ENCODE measurements at places on chromosomes 1 and 21. TPM values are rescaled to one million over a fixed set of nuclear protein-coding genes. Genes with fewer than 3 reads are reported as not detected.

DNA sequence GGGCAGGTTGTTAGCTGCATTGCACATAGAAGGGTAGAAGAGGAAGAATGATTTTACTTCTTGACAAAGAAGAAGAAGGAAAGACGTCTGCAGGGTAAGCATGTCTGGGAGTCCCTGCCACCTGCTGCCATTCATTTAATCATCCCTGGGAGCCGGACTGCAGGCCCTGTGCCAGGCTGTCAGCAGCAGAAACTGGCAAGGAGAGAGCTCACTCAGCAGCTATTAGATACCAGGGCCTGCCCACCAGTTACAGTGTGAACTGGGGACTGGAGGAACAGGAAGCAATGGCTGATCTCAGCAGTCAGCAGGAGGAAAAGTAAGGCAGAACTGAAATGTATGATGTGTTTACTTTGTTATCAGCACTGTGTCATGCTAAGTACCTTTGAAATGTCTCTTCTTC, 75.7 kb upstream of the C1orf87 start:
- DNase-seq = peak; percentile 34

DNA sequence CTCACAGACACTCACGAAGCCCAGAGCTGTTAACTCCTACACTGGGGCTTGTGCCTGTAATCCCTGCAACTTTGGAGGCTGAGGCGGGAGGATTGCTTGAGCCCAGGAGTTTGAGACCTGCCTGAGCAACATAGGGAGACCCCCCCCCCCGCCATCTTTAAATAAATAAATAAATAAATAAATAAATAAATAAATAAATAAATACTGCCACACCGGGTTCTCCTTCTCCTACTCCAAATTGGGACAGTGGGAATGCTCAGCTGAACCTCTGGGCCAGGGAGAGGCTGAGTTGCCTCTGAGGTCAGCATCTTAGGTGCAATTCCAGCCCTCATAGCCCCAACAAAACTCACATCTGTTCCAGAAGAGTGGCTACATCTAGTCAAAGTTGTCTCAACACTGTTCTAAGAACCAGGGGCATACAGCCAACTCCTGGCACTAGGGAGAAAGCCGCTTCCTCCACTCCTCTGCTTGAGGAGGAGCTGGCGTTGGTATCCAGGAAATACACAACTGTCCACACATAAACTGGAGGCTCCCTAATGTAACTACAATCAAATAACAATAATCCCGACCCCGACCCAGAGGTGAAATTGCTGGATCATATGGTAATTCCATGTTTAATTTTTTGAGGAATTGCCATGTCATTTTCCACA, 27.0 kb downstream of the C1orf216 start:
- DNase-seq = no peak

GRCh38 chr1:106727171-106727570, 329.3 kb upstream of the PRMT6 start:
- DNase-seq = no peak

GRCh38 chr1:58391056-58391455, 155.5 kb downstream of the OMA1 start:
- DNase-seq = no peak

- peak; percentile 10 for DNase-seq
These were observed 41.4 kb downstream of the ZMYM1 start for GRCh38 chr1:35120458-35121133.

CFHR2 gene
- not detected for total RNA-seq

HIPK1 gene
- 72.3 TPM for total RNA-seq

DNA sequence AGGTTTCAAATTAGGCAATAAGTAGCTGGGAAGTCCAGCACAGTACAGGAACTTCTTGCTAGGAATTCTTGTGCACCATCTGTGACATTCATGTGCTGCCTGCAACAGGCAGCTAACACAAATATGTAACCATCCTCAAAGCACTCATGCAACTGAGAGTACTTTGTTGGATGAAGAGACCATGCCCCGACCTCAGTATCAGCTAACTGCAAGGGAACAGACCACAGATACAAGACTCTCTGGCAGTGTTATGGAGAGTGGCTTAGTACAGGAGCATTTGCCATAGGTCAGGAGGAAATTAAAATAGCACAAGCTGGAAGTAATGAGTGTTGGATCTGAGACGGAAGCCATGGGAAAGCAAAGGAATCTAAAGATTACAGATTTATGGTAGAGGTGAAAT, 123.6 kb downstream of the LRRC53 start:
- DNase-seq = no peak

LIPI gene
- total RNA-seq = not detected

- DNase-seq = no peak
These were observed 45.5 kb upstream of the CCDC190 start for GRCh38 chr1:162906485-162906884.

GRCh38 chr1:107750364-107750959, 214.5 kb downstream of the VAV3 start:
- peak; percentile 56 for DNase-seq

ILDR2 gene
- 2.0 TPM for total RNA-seq

DNA sequence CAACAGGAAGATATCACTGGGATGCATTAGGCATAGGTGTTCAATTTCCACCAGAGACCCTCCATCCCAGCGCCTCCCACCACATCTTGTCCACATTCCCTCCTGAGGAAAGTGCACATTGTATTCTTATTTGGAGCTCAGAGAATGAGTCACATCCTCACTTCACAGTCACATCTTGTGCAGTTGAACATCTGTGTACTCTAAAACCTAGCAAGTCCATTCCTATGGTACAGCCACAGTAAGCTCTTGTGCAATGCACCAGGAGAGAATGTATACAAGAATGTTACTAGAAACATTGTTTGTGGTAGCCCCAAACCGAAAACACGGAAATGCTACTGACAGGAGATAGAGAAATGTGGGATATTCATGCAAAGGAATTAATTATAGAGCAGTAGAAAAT, 1.6 kb upstream of the KDF1 start:
- no peak for DNase-seq

DNA sequence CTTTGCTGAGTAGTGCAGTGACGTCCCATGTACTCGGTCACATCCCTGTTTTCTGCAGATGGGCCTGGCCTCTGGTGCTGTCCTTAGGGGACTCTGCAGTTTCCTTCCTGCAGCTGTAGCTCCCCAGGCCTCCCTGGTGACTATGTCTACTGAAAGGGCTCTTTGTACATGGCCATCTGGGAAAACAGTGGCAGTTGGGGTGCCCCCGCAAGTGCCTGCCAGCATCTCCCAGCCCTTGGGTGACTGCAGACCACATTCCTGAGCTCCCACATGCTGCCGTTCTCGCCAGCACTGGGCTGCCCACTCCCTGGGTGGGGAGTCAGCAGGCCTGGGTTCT, 37.5 kb upstream of the KCNA10 start:
- DNase-seq = no peak

DNA sequence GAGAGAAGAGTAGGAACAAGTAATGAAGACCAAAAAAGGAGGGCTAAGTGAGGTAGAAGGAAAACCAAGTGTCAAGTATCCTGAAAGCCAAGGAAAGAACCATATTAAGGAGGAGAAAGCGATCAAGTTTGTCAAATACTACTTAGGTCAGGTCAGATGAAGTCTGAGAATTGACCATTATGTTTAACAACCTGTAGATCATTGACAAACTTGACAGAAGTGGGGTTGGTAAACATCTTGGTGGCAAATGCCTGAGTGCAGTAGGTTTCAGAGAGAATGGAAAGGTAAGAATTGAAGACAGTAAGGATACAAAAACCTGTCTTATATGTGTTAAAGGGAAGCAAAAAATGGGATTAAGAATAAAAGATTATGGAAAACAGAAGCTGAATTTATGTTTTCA, 3.7 kb upstream of the CHIA start:
- no peak for DNase-seq

ASPM gene
- total RNA-seq = 1.3 TPM

DNA sequence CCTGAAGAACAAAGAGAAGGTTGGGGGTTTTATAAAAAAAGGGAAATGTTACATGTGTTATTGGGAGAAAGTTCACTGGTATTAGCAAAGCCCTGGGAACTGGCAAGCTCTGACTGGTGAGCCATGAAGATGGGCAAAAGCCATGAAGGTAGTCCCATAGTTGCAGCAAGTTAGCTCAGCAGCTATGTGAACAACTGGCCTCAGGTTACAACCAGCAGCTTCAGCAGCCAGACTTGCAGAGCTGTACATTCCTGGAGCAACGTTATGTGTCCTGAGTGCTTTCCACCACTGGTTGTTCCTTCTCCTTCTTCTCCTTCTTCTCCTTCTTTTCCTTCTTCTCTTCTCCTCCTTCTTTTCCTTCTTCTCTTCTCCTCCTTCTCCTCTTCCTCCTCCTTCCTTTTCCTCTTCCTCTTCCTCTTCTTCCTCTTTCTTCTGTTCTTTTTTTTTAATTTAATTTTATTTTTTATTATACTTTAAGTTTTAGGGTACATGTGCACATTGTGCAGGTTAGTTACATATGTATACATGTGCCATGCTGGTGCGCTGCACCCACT, 56.1 kb upstream of the TLR5 start:
- no peak for DNase-seq

- DNase-seq = no peak
These were observed 11.8 kb downstream of the GPR137B start for GRCh38 chr1:236154126-236154525.

TDRD5 gene
- 0.95 TPM for total RNA-seq

GRCh38 chr1:207331354-207332313, 10.2 kb downstream of the CD55 start:
- DNase-seq = no peak

DNA sequence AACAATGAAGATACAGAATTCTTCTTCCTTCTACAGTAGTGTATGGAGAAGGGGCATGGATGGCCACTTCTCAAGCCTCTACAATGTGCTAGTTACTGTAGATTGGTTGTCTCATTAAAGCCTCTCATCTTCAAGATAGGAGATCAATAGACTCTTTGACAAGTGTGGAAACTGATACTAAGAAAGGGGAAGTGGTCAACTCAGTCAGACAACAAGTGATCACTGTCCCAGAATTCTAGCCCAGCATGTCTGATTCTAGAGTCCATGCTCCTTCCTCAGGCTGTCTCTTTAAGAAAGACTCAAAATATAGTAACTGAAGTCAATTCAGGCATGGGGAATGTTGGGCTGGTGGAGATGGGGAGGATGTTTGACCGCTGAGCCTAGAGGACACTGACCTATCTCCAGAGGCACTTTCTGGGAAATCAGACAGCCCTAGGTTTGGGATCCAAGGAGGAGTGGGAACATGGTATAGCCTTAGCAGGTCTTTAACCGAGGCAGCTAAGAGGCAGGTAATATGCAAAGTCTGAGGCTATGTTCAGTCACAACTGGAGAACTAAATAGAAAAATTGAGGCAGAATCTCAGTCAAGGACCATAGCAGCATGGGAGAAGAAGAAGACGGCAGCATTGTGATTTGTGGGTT, 39.3 kb upstream of the EYA3 start:
- no peak for DNase-seq

DNA sequence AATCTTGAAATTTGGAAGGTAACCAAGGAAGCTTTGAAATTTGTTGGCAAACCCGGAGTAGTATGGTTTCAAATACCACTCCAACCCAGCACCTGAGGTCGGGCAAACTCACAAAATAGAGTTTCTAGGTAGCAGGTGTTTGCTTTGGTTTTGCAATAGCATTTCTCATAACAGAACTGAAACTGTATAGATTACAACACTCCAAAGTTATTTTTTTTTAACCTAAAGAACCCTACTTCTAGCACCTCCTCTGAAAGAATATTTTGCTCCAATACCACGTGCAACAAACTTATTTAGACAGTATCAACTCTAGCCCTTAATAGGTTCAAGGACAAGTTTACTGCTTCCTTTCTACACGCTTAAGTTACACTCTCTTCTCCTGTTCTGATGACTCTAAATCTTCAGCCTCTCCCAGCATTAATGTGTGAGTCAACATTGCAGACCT, 178.5 kb upstream of the FMN2 start:
- no peak for DNase-seq

All from mucosa of gallbladder (tissue), 1 donor.